ENCODE measurements at places on chromosomes 12 and 14. TPM values are rescaled to one million over a fixed set of nuclear protein-coding genes. Genes with fewer than 3 reads are reported as not detected.

LMNTD1 gene
- not detected for total RNA-seq

MIP gene
- total RNA-seq, result 0.79 TPM

PAWR gene
- total RNA-seq, result 106 TPM

CLEC2D gene
- 1.9 TPM for total RNA-seq

GLIPR1L1 gene
- total RNA-seq, result not detected

ATG14 gene
- total RNA-seq, result 9.9 TPM

Data from HCT116 (cell line).